ENCODE measurements at places on chromosomes 13 and 19.

GRCh38 chr19:40974633-40975037 lies 16.4 kb upstream of the CYP2B6 start:
- DNase-seq: peak; percentile 63

DNA sequence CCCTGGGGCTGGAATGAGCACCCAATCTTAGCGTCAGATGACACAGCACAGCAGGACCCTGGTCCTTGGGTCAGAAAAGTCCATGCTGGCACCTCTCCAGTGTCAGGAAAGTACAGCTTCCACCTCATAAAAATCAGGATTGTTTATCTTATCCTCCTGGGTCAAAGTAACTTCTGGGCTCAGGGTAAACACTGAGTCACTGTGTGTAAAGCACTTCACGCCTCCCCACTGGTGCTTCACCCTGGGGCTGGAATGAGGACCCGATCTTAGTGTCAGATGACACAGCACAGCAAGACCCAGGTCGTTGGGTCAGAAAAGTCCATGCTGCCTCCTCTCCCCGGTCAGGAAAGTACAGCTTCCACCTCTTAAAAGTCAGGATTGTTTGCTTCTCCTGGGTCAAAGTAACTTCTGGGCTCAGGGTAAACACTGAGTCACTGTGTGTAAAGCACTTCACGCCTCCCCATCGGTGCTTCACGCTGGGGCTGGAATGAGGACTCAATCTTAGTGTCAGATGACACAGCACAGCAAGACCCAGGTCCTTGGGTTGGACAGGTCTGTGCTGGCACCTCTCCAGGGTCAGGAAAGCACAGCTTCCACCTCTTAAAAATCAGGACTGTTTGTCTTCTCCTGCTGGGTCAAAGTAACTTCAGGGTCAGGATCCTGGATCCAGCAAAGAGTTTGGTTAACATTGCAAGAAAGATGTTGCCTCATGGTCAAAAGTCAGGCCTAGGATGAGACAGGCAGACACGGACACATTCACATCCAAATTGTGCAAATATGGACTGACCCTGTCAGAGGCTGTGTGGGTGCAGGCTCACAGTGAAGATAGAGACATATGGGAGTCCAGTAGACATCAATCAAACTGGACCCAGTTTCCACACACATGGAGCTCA lies 39.2 kb upstream of the CYP2A7 start:
- DNase-seq: no peak

- peak; percentile 77 for DNase-seq
Measured at GRCh38 chr19:41325947-41326706, 16.2 kb downstream of the CCDC97 start.

- DNase-seq: no peak
Measured at GRCh38 chr13:100594731-100595130, 6.1 kb upstream of the GGACT start.

GRCh38 chr19:41746593-41747227 lies 8.6 kb upstream of the CEACAM6 start:
- no peak for DNase-seq

DNA sequence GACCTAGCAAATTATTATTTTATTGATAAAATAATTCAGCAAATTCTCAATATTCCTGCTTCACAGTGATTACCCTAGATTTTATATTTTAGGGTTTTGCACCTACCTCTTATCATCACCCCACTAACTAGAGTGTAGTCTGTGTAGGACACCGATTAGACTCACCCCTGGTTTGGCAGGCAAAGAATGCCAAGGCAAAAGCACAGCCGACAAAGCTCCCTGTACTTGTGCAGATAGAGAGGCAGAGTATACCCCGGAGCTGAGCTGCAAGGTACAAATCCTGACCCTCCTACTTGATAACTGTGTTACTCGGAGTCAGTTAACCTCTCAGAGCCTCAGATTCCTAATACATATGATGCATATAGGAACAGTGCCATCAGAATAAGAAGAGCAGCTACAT lies 225.7 kb downstream of the ENOX1 start:
- no peak for DNase-seq
